GM06990 (cell line): ENCODE measurements at places on chromosomes 1 and 21.

GRCh38 chr1:205925736-205926135 is 17.5 kb downstream of the SLC26A9 start:
- no peak for DNase-seq

- no peak for DNase-seq
Observed at GRCh38 chr1:203186446-203187303, at the start of gene CHI3L1. CHI3L1 (minus strand) TSS chr1:203186704; CDS start chr1:203186623, 81 bp downstream.

- DNase-seq, result no peak
Observed at GRCh38 chr1:182120411-182121258, 59.1 kb upstream of the ZNF648 start.

DNA sequence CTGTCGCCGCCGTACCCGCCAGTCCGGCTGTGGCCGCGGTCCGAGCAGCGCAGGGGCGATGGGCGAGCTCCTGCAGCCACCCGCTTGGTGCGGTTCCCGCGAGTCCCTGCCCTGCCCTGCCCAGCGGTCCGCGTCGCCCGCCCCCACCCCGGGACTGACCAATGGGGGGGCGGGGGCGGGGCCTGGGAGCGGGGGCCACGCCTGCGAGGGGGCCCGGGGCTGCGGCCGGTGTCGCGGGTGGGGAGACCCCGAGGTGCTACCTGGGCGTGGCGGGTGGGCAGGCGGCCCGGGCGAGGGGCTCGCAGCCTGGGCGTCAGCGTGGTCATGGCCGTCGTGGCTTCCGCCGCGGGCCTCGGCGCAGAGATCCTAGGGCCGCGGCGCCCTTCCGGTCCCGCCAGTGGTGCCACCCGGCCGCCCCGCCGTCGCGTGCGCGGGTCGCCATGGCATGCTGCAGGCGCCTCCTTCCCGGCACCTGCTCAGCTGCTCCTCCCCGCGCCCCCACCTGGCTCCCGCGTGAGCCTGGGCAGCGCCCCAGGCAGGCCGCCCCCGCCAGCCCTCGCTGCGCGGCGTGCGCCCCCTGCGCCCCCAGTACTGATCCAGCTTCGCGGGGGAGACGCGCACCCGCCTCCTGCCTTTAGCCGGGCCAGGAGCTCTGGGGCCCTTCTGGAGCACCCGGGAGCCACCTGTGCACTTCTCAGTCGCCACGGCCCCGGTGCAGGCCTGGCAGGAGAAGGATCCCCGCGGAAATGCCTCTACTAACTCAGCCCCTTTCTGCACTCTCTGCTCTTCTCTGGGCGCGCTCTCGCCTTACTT is at the start of gene BMP8B:
Gene BMP8B, minus strand, starts transcription at position 108 of the 813 bp plus-strand sequence. CDS start 380 bp downstream, outside the sequence.
- DNase-seq, result peak; percentile 82

DNA sequence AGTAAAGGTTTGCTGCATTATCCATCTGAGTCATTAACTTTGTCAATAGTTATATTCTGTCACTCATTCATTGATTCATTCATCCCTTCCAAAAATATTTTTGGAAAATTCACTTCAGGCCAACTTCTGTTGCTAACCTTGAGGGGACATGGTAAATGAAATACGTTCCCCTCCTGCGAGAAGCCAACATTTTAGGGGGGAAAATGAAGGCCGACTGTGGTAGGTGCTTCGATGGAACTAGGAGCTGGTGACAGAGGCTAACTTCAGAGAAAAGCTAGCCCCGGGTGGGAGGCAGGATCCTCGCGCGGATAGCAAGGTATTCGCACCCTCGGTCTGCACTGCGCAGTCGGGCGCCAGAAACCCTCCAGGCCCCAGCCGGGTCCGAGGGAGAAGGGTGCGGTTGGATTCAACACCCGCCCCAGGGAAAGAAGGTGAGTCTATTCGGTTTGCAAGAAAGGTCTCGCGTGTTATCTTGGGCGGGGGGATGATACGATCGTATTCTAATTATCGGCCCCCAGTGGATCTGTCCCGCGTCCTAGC is 646 bp upstream of the RRP15 start:
- no peak for DNase-seq

- DNase-seq, result no peak
Observed at GRCh38 chr1:62318320-62318755, 896 bp downstream of the KANK4 start.

GRCh38 chr1:192303029-192303428 is 13.8 kb upstream of the RGS21 start:
- no peak for DNase-seq

DNA sequence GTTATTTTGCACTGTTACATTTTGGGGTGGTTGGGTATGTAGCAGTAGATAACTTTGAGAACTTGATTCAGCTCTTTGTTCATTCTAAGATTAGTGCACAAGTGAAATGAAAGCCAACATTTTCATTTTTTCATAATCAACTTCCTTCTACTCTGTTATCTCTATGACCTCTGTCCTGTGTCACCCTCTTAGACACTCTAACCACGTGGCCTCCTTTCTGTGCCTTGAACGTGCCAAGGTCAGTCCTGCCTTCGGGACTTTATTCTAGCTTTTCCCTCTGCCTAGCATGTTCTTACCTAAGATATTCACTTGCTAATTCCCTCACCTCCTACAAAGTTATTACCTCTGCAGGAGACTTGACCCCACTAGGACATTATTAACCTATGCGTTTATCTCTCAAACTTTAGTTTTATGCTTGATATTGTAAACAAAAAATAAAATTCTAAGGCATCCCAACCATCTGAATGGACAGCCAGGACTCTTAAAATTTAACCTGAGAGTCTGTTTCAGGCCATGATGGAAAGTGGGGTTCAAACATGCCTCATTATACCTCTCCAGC is 19.2 kb upstream of the EDEM3 start:
- DNase-seq, result no peak

DNA sequence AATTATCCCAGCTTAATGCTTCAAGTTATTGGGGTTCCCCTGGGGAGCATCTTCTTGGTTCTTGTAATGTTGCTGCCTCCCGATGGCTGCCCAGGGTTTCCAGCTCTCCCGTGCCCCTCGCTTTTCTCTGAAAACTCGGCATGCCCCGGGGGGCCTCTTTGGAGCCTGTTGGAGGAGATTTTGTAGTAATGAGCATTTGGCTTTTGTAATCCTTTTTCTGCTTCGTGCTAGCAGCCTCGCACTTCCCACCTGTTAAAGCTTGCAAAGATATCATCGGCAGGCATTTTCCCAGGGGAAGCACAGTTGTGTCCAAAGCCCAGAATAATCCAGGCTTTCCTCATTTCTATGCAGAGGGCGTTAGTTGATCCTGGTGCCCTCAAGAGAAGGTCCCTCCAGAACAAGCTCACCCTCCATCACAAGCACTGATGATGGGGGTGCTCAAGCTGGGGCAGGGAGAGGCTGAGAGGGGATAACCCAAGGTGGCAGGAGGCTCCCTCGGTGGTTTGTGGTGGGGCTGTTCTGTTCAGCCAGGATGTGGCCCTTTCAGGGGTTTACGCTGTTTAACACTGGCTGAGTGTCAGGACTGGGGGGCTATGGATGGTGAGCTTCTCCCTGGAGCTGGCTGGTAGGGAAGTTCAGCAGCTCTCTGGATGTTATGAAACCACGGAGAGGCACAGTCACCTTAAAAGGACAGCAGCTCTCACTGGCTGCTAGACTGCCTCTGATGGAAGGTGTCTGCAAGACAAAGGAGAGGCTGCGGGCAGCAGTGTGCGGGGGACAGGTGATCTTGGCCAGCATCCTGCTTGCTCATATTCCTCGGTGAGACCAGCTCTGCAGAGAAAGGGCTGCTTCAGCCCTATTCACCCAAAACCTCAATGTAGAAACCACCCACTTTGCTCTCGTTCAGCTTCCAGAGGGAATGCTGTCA is 477.1 kb upstream of the VAMP3 start:
- no peak for DNase-seq

DNA sequence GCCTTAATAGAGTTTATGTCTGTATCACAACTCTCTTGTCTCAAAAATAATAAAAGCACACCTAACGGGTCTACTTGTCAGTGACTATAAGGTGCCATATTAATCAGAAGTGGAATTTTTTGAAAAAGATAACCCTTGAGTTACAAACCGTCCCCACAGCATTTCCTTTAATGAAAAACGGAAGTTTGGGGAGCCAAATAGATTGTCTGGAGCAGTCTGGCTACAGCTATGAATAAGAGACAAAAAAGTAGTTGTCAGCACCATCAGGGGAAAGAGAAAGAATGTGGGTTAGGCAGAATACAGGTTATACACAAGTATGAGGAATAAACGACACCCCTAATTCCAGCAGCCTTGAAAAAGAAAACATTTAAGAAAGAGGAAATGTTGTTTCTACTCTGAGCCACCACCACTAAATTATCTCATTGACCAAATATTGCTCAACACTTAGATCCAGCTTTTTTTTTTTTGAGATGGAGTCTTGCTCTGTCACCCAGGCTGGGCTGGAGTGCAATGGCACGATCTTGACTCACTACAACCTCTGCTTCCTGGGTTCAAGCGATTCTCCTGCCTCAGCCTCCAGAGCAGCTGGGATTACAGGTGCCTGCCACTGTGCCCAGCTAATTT is 29.4 kb upstream of the USP24 start:
- no peak for DNase-seq

DNA sequence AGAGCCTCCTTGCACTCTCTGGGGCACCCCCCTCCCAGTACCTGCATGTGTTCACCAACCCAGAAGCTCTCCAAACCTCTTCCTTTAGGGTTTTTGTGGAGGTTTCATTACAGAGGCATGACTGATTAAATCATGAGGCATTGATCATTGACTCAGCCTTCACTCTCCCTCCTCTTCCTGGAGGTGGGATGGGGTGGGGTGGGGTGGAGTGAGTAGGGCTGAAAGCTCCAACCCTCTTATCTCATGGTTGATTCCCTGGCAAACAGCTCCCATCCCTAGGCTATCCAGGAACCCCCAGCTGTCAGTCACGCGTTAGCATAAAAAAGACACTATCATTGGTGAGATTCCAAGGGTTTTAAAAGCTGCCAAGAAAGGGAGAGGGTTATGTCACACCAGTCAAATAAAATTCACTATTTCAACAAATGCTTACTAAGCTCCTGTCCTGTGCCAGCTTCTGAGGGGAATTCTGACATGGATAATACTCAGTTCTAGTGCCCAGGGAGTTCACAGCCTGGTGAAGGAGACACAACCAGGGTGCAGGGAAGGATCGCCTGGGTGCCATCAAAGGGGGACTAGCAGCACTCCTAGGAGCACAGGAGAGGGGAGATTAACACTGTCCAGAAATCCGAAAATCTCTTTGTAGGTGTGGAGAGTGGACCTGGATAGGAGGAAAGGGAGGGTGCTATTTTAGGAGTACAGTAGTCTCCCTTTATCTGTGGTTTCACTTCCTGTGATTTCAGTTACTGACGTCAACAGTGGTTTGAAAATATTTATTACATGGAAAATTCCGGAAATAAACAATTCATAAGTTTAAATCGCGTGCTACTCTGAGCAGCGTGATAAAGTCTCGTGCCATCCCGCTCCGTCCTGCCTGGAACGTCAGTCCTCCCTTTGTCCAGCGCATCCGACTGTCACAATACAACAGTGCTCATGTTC is 6.8 kb upstream of the IL24 start:
- no peak for DNase-seq

DNA sequence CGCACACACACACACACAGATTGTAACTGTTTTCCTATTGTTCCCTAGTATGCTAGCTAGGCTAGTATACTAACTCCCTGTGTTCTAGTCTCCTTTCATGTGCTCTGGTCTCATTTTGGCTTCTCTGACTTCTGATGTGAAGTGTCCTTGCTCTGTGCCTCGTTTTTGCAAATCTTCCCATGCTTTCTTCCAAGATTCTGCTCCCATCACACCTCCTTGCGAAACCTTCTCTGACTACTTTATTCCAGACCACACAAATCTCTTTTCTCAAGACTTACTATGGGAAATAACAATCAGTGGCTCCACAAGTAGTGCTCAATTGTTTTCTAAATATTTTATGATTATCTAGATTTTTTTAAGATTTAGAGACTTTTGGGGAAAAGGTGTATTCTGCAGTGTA is 10.3 kb downstream of the PRRX1 start:
- no peak for DNase-seq

GRCh38 chr1:71600023-71600422 is 519.2 kb upstream of the ZRANB2 start:
- DNase-seq, result no peak

DNA sequence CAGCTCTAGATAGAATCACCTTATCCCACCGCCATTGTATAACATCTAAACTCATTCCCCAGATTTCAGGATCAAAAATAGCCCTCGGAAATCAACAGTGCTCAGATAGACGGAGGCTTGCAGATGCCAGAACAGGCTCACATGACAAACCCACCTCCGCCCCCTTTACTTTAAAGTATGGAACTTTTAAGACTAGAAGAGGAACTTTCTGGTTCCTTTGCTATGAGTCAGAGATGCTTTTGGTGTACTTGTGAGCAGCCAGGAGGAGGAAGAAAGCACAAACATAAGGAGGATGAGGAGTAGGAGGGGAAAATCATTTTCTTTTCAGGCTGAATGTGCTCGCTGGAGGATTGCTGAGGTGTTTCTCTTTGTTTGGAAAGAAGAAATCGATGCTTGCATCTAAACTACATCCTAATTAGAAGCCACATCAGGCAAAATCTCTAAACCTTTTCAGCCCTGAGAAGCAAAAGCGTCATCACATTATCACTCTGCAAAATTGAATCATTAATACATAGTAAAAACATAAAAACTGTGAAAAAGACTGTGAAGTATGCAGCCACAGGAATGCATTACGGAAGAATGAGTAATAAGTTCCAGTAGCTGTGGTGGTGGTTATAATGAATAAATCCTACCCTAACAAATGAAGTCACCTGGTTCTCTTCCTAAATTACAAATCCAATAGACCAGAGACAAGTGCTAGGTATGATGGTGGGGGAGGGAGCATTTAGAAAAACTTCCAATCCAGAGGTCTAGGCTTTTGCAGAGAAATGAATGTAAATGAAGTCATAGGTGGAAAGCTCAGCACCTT is 251.3 kb downstream of the KCNH1 start:
- DNase-seq, result no peak

DNA sequence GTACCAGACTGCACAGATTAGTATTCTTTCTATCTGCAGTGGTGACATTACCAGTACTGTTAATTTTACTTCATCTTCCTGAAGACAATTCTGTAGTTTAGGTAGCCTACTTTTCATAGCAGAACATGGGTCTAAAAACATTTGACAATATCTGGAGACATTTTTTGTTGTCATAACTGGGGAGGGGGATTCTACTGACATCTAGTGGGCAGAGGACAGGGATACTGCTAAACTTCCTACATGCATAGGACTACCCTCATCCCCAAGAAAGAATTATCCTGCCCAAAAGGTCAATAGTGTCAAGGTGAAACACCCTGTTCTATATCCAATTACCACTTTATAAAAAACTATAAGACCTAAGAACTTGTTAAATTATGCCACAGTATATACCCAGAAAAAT is 3.4 kb upstream of the ARHGAP29 start:
- DNase-seq, result no peak

- DNase-seq, result no peak
Observed at GRCh38 chr1:229089586-229090208, 181.2 kb upstream of the RAB4A start.

- peak; percentile 21 for DNase-seq
Observed at GRCh38 chr1:24111996-24112779, at the start of gene MYOM3. MYOM3 (minus strand) TSS chr1:24112135; CDS start chr1:24108636, 3,499 bp downstream.

GRCh38 chr1:80066060-80066459 is 1059.5 kb upstream of the ADGRL4 start:
- DNase-seq, result no peak
